HT1080 (cell line): ENCODE measurements at places on chromosomes 5 and 9. TPM values are rescaled to one million over a fixed set of nuclear protein-coding genes. Genes with fewer than 3 reads are reported as not detected.

DNA sequence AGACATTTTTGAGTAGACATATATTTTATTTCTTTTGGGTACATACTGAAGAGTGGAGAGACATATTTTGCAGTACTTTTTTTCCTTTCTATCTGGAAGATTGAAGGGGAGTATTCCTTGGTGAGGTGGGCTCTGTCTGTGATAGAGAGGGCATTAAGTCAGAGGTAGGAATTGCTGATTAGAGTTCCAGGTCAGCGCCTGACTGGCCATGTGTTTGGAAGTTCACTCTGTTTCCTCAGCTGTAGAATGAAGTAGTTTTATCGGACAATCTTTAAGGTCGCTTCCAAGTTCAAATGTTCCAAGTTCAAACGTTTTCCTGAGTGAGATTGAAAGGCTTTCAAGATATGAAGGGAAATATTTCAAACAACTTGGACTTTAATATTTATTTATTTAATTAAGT lies 45.5 kb downstream of the RASGRF2 start:
- DNase-seq = no peak

GRCh38 chr9:135490980-135491464 lies 9.5 kb upstream of the MRPS2 start:
- no peak for DNase-seq

GRCh38 chr5:10681731-10682679 lies 79.0 kb downstream of the DAP start:
- no peak for DNase-seq

LCN15 gene
- not detected in 2 replicates for total RNA-seq

DNA sequence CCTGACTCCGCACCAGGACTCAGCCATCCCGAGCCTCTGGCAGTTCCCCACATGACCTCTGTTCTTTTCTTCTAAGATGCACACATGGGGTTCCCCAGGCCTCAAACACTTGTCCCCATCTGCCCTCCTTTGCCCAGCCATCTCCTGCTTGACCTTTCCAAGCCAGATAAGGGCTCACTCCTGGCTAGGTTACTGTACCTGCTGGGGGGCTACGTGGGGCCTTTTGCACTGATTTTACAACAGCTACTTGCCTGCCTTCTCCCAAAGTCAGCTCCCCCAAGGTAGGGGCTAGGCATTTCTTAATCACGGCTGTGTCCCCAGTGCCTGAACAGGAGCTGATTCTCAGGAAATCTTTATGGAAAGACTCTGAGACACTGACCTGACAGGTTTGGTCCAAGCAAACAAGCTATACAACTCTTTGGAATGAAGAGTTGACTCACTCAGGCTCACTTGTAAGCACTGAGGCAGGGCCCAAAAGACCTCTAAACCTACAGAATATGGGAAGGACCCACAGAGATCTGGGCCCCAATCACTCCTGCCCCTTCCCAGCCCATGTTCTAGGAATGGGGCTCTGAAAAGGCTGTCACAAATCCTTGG lies 2.5 kb downstream of the MACROH2A1 start:
- DNase-seq = no peak
